ENCODE measurements at places on chromosomes 1 and 21.

DNA sequence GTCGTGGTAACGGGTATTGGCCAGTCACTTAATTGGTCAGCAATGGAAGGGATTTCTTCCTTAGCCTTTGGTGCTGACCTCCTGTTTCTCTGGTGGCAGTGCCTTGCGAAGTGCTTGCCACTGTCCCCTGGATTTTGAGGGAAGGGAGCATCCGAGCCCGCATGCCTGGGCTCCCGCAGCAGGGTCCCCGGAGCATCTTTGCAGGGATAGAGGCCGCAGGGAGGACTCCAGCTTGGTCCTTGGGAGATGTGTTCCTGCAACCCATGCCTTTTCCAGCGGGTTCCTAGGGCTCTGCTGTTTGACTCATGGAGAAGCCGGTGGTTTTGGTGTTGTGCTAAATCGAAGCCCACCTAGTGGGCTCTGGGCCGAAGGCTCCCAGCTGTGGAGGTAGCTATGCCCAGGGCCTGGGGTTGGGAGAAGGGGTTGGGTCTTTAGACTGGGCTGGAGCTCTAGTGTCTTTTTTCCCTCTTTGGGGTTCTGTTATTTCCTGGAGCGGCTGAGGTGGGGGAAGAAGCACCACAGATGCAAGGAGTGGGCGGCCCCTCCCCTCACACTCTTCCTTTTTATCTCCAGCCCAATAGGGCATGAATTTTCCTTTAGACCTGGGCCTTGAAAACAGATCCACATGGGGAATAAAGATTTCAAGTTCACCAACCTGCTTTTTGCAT is 39.0 kb downstream of the PIK3CD start:
- no peak for DNase-seq

DNA sequence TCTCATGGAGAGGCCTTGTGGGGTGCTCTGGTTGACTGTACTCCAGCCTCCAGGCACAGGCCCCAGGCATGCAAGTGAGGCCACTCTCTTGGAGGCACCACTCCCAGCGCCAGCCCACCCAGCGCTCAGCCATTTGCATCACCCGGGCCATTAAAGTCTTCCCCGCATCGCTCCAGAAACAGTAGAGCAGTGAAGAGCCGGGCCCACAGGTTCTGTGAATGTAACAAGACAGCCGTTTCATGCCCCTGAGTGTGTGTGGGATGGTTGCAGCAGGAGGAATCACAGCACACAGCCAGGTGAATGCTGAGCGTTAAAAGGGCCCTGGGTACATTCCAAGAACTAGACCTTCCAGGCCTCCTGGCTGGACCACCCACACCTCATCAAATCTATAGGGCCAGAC is 19.0 kb upstream of the CD2 start:
- DNase-seq, result no peak

DNA sequence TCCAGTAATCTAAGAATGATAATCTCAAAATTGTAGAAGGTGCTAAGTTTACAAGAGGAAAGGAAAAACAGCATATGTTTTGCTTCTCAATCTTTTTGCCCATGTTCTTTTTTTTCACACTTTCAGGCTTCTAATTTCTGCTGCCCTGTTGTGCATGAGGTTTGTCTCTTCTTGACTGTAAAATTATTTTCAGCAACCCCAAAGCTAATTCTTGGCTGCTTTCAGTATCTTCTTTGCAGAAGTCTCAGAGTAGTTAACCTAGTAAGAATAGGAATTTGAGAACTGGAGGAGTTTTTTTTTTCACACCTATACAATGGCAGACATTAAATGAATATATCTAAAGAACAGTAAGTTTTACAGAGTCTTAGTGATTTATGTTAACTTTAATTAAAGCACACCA is 26.4 kb downstream of the DENND2D start:
- no peak for DNase-seq

DNA sequence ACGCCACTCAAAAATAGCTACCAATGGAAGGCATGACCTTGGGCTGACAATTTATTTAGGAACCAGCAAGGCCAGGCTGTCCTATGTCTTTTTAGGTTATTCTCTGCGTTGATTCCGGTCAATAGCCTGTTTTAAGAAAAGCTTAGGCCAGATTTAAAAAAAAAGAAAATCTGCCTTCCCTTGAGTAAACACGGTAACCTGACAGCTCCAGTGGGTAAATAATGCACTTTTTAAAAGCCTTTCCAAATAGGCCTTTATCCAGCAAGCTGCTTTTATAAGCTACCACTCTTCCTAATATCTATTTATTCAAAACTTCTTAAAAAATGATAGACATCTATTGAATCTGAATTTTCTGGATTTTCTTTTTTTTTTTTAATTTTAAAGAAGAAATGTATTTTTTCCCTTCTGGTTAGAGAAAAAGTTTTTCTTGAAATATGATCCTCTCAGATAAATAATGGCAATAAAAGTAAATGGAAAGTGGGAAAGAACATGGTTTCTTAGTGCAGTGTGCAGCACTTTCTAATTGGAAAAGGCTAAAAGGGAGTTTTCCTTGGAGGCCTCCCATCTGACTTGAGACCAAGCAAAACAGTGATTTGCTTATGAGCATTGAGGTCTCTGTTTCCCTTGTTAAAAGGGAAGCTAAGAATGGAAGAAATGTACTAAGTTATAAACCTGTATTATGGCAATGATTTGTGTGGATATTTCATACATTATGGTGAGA is 281.0 kb upstream of the RUNX1 start:
- no peak for DNase-seq

DNA sequence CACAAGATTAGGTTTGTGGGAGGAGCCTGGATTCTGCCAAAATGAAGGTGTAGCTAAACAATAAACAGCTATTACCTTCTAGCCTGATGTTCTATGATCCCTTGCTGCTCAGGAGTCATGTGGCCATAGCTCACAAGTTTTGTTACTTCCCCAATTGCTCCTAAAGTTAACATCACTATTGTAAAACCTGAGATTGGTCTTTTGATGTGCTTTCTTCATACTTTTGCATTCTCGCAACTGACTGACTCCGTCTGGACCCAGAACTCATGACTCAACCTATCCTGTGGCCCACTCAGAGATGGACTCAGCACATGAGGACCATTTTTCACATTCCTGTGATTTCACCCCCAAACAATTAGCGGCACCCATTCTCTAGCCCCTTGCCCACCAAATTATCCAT is 69.1 kb downstream of the PTGS2 start:
- no peak for DNase-seq

DNA sequence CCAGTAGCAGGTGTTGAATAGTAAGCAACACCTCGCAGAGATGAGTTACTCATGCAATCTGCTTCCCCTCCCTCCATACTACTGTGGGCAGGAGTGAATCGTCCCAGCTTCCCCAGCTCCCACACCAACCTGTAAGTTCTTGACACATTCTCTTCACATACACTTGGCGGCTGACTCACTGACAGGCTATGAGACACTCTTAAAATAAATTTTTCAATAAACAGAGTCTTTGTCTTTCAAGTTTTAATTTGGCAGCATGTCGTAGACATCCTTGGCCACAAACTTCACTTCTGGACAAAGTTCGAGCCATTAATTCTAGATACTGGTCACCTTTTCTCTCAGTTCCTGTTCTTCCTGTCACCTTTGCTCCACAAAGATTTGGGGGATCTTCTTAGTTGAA is 290.7 kb downstream of the TM2D1 start:
- DNase-seq, result peak; percentile 49

GRCh38 chr1:152148981-152149380 is 10.0 kb downstream of the RPTN start:
- DNase-seq, result no peak

GRCh38 chr1:12293416-12293815 is 63.6 kb downstream of the VPS13D start:
- DNase-seq, result no peak

DNA sequence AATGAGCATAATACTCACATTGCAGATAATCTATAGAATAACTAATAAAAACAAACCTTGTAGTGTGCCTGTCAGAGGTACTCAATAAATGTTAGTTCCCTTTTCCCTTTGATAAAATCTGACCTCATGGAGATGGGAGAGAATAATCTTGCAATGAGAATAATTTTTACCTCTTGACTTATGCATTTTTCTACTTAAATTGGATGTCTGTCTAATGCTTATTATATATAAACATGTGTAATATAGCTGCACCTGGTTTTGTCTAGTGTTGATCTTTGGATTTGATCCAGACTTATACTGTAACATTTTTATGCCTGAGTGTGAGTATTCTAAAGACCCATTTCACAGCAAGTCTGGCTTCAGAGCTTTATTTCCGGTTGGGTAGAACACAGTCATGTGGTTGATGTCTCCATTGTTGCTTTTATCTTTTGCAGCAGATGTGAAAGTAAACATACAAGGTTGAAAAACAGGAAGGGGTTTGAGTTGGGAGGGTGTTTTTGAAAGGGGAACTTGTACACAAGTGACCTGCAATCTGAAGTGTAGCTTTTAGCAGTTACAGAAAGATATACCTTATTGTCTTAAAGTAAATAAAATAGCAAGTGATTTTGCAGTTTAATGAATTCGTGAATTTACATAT is 12.4 kb downstream of the EPB41 start:
- no peak for DNase-seq

DNA sequence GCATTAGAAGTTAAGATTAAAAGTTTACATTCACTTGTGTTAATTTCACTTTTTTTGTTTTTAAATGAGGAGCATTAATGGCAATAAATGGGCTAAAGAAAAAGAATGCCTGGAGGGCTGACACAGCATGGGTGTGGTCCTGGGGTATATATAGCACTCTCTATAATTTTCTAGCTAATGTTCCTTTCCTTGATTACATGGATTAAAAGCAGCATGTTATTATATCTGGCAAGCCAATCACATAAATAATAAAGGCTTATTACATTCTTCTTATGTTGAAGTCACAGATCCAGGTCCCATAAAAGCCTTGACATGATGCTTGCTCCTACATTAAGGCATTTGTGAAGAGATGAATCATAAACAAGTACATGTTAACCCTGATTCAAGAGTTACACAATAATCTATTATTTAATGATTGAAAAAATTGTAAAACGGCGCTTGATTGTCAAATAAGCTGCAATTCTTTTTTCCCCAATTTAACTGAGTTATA is 91.4 kb downstream of the LYPLAL1 start:
- no peak for DNase-seq

DNA sequence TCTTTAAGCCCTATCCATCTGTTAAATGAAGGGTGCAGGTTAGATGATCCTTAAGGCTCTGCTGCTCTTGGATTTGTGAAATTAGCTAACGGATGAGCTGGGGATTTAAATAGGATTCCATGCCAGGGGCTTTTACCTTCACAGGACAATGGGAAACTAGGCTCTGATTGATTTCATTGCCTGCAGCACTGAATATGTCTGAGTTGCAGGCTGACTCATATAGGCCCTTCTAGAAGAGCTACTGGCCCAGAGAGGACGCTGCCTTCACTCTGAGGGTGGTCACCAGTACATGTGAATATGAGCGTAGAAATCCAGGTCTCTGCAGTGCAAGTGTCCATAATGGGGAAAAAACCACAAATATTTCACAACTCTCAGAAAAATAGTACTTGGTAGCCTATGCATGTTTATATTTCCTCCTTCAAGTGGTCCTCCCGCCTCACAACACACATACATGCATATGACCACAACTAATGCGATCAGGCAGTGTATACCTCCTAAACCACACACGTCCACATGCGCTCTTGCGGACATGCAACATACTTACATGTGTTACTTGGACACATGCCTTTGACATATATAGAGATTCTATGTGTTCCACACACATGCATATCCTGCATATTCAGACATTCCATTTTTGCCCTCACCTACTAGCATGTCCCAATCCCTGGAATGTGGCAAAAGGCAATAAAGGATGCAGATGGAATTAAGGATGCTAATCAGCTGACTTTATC is 233.8 kb upstream of the JUN start:
- DNase-seq, result peak; percentile 21

GRCh38 chr21:29696937-29697336 is 242.9 kb downstream of the GRIK1 start:
- no peak for DNase-seq

DNA sequence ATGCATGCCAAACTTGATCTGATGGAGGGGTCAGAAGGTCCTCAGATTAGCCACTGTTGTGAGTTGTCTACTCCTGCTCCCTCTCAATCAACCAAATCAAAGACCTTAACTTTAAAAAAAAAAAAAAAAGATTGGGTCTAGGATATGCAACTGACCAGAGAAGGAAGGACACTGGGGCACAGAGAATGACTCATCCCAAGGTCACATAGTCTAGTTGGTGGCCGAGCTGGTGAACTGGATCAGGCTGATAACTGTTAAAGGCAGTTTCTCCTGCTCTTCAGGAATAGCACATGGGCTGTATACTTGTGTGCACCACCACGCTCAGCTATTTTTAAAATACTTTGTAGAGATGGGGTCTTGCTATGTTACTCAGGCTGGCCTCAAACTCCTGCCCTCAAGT is 14.8 kb upstream of the S100A7 start:
- no peak for DNase-seq

DNA sequence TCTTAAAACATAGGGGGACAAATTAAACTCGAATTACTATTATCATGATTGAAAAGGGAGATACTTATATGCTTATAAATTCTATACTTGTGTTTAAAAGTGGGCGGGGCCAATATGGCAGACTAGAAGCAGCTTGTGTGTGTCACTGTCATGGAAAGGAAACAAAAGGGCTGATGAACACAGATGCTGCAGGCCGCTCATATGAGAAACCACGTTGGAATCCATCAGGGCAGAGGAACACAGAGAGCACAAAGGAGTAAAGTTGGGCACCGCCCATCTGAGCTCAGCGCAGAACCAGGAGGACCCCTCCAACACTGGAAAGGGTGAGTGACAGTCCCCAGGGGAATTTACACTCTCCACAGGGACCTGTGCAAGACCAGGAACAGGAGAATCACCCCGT is 107.0 kb downstream of the SLC5A9 start:
- peak; percentile 9 for DNase-seq

DNA sequence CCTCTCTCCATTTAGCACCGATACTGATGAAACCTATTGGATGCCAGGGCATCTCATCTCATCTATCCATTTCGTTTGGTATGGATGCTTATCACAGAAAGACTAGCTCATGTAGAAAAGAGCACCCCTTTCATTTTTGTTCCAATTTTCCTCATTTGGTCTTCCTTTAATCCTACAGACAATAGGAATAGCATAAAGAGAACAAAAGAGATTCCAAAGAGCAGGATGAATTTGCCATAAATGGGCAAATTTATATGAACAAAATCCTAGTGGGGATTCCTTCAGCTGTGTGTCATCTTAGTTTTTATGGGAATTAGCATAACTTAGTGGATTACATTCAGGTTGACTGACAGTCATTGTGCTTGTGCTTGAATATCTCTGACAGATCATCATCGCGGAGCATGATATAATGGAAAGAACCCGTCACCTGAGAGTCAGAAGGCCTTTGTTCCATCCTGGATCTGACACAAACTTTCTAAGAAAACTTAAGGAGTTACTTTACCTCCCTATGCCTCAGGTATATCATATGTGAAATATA is 777.5 kb upstream of the ADGRL2 start:
- no peak for DNase-seq

- peak; percentile 39 for DNase-seq
These were observed 45.4 kb upstream of the PLD5 start for GRCh38 chr1:242569867-242570266.
